Chondrocyte (in vitro differentiated cells): ENCODE measurements at places on chromosomes 7 and 10. TPM values are rescaled to one million over a fixed set of nuclear protein-coding genes. Genes with fewer than 3 reads are reported as not detected.

Gene PAX4
- total RNA-seq = not detected in 3 replicates

Gene H2BK1
- total RNA-seq = not detected in 3 replicates

Gene UNC5B
- total RNA-seq = 36.4 to 61.1 TPM (median 57.9 TPM) in 3 replicates

Gene ASZ1
- total RNA-seq = not detected in 3 replicates

Gene CTAGE6
- total RNA-seq = 0.17 to 0.63 TPM in 2 of 3 replicates, not detected in the other

Gene TNS3
- total RNA-seq = 320 to 433 TPM (median 426 TPM) in 3 replicates

Gene LBX1
- not detected in 3 replicates for total RNA-seq

Gene MEOX2
- 8.4 to 20.0 TPM (median 8.9 TPM) in 3 replicates for total RNA-seq

Gene KIF11
- total RNA-seq = 6.6 to 9.9 TPM (median 7.1 TPM) in 3 replicates

Gene THSD7A
- total RNA-seq = 0.35 to 2.7 TPM in 2 of 3 replicates, not detected in the other

Gene PHYHIPL
- 0.15 to 0.70 TPM (median 0.20 TPM) in 3 replicates for total RNA-seq

Gene GDF2
- total RNA-seq = not detected in 3 replicates

Gene NPSR1
- not detected in 3 replicates for total RNA-seq

Gene MSMB
- total RNA-seq = not detected in 3 replicates

Gene AKR1C8
- not detected in 3 replicates for total RNA-seq

Gene ASB10
- total RNA-seq = not detected in 3 replicates

Gene ADAM12
- total RNA-seq = 92.2 to 175 TPM (median 166 TPM) in 3 replicates

Gene CACNB2
- total RNA-seq = 0.10 to 0.38 TPM (median 0.25 TPM) in 3 replicates

Gene CALHM3
- not detected in 3 replicates for total RNA-seq

Gene MSS51
- total RNA-seq = 1.4 to 3.4 TPM (median 2.1 TPM) in 3 replicates

Gene DLX6
- 2.7 TPM in 1 of 3 replicates, not detected in the others for total RNA-seq

Gene ARMC10
- total RNA-seq = 22.6 to 23.8 TPM (median 22.9 TPM) in 3 replicates

Gene NXPH1
- not detected in 3 replicates for total RNA-seq

Gene PI4K2A
- 20.1 to 20.9 TPM (median 20.1 TPM) in 3 replicates for total RNA-seq

Gene ANXA8L1
- 0.27 to 0.97 TPM in 2 of 3 replicates, not detected in the other for total RNA-seq

Gene LMTK2
- 14.9 to 15.2 TPM (median 15.0 TPM) in 3 replicates for total RNA-seq

Gene IFIT1
- 2.0 to 4.4 TPM (median 2.0 TPM) in 3 replicates for total RNA-seq

Gene CUBN
- 0.89 to 1.0 TPM (median 0.92 TPM) in 3 replicates for total RNA-seq

Gene GNAT3
- total RNA-seq = not detected in 3 replicates

Gene FKBP9
- 234 to 355 TPM (median 335 TPM) in 3 replicates for total RNA-seq

Gene BLNK
- total RNA-seq = not detected in 3 replicates

Gene UBTD1
- total RNA-seq = 29.3 to 38.2 TPM (median 38.2 TPM) in 3 replicates
